NCI-H226 (cell line): ENCODE measurements at places on chromosomes 12 and 14.

DNA sequence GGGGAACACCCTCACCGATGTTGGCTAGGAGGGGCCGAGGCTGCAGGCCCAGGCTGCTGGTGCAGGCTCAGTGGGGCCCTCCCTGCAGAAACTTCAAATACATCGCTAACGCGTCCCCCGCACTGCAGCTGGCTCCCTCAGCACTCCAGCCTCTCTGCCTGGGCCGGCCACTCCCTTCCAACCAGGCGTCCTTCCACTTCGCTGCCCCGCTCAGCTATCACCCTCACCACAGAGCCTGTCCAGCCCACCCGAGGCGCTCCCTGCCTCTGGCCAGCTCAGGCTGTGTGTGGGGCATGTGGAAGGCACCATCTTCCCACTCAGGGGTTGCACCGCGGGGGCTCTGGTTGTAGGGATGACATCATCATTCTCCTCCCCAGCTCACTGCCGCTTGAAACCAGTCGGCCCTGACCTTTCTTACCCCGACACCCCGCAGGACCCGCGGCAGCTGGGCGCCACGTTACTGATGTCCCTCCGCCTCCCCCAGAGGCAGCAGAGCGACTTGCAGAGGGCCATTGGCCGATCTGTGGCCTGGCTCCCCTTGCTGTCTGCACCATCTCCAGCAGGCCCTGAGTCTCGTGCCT, 199.9 kb upstream of the RTL1 start:
- no peak for DNase-seq

DNA sequence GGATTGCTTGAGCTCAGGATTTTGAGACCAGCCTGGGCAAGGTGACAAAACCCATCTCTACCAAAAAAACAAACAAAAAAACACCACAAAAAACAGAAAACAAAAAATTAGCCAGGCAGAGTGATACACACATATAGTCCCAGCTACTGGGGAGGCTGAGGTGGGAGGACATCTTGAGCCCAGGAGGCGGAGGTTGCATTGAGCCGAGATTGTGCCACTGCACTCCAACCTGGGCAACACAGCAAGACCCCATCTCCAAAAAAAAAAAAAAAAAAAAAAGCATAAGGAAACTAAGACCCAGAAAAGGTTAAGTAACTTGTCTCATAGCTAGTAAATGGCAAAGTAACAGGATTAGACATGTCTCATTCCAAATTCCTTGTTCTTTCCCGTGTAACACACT, 56.3 kb upstream of the PSMA6 start:
- no peak for DNase-seq

- DNase-seq, result peak; percentile 61
These were observed 230.1 kb upstream of the PLXNC1 start for GRCh38 chr12:93918262-93918661.

DNA sequence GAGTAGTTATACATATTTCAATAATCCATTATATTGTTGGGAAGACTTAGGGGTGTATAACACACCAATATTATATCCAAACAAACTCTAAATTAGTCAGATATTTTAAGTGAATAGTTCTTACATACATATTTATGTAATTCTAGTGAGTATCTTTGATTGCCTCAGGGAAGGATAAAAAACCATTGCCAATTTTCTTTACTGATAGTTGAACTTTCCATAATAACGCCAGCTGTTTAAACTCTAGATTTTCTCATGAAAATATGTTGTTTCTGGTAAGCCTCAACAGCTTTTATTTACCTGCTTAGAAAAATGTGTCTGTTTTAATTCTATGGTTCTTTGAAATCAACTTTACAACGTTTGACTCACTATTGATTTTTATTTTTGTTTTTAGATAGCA, 959.6 kb upstream of the NOVA1 start:
- no peak for DNase-seq

DNA sequence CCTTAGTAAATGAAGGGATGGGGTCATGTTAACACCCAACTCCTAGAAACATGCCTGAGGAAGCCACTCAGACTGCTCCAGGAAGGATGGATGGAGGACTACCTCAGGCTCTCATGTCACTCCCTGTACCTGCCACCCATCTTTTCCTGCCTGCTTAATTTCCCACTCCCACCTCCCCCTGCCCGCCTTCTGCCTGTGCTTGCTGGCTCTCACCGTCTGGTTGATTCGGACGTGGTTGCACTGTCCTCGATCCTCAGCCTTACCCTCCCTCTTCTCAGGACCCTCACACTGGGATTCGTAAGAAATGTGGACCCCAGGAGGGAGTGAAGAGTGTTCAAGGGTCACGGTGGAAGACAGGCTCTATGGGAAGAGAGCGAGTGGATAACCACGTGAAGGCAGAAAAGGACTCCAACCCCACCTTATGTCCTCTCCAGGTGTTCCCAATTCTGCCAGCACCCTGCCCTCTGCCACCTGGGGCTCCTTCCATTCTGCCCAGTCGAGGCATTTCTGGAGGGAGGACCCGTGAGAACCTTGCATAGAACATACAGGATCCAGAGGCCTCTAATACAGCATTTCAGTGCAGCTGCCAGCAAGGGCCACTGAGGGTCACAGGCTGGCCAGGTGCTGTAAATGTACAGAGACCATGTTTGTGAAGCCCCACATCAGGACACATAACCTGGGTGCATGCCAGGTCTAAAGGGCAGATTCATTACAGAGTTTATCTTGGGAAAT, 12.9 kb downstream of the ITGB7 start:
- DNase-seq, result no peak

GRCh38 chr14:89430391-89431236, 13.6 kb upstream of the FOXN3 start:
- DNase-seq, result no peak

DNA sequence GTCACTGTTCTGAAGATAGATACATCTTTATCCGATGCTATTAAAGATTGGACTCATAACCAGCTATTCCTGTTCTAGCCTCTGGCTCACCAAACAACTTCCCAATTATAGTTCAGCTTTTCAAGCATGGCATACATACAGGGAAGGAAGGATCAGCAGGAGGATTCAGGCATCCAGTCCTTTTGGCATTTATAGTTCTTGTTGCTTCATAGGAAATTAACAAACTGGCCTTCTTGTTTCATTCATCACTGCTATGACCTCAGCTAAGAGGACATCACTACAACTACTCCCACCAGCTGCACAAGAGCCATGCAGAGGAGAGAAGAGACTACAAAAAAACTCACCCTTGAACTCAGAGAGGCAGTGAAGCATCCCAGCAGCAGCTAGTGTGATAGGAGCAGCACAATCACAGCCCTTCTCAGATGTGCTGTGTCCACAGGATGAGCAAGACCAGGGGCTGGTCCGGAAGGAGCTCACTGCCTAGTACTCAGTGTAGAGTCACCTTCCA, 100.5 kb downstream of the SPTSSA start:
- no peak for DNase-seq

GRCh38 chr12:52585946-52586345, 12.3 kb upstream of the KRT74 start:
- DNase-seq, result no peak

DNA sequence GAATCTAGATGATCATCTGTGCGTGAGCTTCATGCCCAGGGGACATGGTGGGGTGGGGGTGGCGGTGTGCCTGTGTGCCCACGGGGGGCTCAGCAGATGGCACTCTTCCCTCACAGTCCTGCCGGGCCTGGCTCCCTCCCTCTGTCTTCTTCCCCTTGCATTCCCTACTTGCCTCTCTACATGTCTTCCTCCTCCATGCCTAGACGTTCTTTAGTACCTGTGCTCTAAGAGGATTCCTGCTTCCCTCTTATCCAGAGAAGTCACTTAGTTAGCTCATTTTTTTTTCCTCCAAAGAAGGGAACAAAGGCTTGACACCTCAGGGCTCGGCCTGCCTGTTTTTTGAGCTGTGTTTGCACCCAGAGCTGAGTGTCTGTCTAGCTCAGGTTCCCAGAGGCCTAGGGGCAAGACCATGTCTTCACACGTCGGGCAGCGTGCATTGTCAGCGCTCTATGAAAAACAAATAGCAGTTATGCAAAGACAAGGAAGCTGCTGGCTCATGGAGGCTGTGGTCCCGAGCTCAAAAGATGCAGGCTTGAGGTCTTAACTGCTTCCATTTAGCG, 48.8 kb downstream of the NINJ2 start:
- no peak for DNase-seq
